ENCODE measurements at places on chromosomes 2 and 18.

DNA sequence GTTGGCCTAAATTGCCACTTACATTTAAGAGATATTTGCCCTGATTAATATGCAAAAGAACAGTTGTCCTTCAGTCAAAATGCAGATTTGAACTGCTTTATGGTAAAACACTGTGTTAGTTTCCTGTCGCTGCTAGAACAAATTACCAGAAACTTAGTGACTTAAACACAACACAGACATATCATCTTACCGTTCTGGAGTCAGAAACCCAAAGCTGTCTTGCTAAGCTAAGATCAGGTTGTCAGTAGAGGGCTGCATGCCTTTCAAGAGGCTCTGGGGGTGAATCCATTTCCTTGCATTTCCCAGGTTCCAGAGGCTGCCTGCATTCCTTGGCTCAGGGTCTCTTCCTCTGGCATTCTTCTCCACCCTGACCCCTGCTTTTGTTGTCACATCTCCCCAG is 149.5 kb downstream of the FAM161A start:
- no peak for DNase-seq

DNA sequence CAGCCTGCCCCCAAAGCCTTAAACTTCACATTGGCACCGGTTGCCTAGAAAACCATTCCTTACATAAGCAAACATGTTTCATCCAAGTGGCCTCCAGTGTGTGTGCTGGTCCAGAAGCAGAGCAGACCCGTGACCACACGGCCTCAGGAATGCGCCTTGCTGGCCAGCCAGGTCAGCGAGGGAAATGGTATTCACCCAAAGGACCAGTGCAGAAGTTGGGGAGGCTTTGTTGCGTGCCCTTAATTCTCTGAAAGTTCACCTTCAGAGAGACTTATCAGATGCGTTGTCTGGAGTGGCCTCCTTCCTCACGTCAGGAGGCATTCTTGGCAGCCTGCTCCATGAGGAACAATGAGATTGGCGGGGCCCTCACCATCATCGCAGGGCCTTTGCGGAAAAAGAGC is 25.9 kb downstream of the NRP2 start:
- DNase-seq = no peak

- no peak for DNase-seq
These were observed 122.9 kb upstream of the KLF7 start for GRCh38 chr2:207288628-207289027.

DNA sequence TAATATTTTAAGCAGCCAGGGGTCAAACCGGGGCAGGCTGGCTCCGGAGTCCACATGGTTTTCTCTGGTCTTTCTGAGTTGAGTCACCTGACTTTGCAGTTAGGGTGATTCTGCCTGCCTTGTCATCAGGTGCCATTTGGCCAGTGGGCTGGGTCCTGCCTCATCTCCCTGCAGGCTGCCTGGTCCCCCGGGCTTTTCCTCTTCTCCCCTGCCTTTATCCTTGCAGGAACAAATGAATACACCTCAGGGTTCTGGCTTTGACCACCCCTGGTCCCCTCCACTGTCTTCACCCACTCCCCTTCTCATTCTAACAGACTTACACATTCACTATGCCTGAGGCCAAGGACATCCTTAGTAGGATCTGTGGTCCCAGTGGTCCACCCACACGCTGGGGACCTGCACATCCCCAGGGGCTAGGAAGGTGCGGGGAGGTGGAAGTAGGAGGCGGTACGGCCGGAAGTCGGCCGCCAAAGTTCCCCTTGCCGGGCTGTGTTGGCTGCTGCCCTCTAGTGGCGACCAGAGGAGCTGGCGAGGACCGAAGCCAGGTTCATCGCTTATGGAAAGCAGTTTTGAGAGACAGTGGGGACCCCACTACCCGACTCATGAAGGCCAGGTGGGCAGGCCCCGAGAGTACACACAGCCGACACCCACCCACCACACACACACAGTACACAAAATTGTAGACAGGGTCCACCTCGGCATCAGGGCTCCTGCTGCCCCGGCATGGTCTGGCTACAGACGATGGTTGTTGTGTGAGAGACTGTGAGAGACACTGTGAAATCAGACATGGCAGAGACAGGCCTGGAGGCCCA is 6.3 kb upstream of the TEX261 start:
- DNase-seq = peak; percentile 81

- no peak for DNase-seq
These were observed 47.7 kb downstream of the MYOM1 start for GRCh38 chr18:3172097-3172496.

GRCh38 chr2:88254437-88255091 is 84.4 kb downstream of the THNSL2 start:
- no peak for DNase-seq

DNA sequence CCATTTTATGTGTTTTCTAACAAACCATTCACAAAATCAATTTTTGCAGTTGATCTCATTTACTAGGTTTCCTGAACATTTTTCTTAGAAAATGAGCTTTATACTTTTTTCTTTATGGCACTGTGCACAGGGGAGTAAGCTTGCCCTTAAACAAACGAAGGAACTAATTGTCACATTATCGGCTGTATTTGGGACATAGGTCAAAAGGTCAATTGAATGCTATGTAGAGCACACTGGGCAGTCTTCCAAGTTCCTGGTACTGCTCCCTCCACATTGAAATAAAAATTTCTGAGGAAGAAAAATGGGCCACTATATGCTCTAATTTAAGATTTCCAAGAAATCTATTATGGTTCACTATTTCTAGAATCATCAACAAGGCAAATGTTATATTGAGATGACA is 93.6 kb upstream of the TMEFF2 start:
- DNase-seq = no peak

DNA sequence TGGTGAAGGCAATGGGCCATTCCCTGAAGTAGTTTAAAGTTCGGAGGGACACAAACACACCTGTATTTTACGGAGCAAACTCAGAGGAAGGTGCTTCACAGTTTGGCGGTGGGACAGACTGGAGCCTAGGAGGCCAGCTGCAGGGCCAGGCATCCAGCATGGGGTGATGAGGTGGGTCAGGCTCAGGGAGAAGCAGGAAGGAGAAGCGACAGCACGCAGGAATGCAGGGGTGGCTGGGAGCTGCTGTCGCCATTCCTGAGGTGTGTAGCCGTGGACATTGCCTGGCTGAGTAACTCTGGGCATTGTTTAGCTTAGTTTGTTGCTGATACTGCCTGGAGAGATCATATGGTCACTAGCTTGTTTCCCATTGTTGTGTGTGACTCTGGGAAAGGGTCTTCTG is 35.8 kb upstream of the METTL21A start:
- no peak for DNase-seq

DNA sequence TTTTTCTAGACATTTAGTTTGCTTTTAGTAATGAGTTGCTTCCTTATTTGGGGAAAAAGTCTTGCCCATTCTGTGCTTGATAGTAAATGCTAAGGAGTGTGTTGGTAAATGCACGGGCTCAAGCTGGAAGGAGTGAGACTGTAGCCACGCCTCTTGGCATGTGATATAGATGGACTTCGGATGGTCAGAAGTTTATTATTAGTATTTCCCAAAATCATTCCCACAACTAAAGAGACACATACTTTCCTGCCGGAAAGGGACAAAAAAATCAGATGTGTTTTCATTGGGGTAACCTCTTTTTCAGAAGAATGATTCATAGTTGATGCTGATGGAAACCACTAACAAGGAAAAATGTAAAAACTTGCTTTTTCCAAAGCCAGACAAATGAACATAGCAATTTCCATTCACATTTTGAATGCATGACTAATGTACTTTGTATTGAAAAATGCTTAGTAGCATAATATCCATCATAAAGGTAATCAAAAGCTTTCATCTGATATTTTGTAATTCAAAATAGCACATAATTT is 133.2 kb downstream of the ZNF532 start:
- DNase-seq = no peak

DNA sequence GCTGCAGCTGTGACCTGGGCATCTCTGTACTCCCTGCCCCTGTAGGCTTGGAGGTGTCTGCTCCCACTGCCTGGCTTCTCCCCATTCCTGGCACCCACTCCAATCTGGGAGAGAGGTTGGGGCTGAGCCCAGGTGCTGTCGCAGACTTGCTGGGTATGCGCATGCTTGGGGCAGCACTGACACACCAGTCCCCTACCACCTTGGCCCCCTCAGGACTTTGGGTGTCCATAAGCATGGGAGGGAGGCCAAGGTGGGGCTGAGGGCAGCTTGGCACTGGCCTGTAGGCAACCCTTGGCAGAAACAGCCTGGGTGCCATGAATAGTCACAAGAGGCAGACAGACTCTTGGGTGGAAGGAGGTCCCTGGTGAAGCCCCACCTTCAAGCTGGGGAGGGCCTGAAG is 136.8 kb downstream of the QPCT start:
- DNase-seq = no peak
